ENCODE measurements at places on chromosomes 1 and 21. TPM values are rescaled to one million over a fixed set of nuclear protein-coding genes. Genes with fewer than 3 reads are reported as not detected.

- DNase-seq: no peak
Measured at GRCh38 chr1:198699167-198700015, 60.6 kb downstream of the PTPRC start.

- no peak for DNase-seq
Measured at GRCh38 chr1:5274527-5274926, 620.1 kb downstream of the AJAP1 start.

DNA sequence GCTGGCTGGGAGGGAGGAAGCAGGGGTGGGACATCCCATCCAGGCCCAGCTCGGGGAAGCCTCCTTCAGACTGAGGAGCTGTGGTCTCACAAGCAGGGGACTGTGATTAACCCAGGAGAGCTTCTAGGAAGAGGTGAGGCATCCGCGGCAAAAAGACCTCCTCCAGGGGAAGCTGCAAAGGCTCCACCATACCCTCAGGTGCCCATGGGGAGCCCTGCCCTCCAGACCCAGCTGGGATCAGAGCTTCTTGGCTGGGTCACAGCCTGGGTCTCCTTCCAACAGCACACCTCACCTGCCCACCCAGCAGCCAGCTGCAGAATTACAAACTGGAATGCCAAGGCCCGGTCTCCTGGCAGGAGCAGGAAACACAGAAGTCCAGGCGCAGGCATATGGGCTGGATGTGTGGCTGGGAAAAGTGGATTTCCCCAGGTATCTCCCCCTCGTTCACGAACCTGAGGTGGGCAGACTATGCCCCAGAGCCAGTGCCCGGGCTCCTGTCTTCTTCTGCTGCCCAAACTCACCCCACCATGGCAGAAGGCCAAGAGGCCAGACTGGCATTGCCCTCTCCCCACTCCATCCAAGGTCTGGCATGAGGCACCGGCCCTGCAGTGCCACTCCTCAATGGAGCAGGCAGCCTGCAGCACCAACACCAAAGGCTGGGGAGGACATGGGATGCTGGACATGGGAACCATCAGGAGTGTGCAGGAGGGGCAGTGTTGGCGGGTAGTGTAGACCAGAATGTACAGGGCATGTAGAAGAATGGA is 15.4 kb upstream of the ARF1 start:
- no peak for DNase-seq

DNA sequence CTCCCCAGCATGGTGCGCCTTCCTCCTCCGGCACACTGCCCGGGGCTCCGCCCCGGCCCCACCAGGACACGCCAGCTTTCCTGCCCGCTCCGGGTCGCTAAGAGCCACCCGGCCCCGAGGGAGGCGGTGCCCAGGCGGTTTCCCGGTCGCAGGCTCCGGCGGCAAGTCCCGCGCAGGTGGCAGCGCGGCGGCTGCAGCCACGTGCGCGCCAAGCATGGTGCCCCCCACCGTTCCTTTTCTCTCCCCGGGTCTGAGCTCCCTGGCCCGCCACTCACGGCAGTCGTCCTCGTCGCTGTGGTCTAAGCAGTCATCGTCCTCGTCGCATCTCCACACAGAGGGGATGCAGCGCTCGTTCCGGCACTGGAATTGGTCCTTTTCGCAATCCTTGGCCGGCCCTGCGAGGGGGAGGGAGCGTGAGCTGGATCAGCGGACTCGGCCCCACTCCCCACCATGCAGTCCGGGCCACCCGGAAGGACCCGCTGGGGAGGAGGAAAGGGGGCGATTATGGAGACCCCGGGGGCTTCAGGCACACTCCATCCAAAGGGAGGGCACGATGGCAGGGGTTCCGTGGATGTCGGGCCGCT is 1.2 kb downstream of the LRP8 start:
- DNase-seq: no peak

GRCh38 chr1:56715156-56715555 is 70.0 kb downstream of the PRKAA2 start:
- no peak for DNase-seq

DNA sequence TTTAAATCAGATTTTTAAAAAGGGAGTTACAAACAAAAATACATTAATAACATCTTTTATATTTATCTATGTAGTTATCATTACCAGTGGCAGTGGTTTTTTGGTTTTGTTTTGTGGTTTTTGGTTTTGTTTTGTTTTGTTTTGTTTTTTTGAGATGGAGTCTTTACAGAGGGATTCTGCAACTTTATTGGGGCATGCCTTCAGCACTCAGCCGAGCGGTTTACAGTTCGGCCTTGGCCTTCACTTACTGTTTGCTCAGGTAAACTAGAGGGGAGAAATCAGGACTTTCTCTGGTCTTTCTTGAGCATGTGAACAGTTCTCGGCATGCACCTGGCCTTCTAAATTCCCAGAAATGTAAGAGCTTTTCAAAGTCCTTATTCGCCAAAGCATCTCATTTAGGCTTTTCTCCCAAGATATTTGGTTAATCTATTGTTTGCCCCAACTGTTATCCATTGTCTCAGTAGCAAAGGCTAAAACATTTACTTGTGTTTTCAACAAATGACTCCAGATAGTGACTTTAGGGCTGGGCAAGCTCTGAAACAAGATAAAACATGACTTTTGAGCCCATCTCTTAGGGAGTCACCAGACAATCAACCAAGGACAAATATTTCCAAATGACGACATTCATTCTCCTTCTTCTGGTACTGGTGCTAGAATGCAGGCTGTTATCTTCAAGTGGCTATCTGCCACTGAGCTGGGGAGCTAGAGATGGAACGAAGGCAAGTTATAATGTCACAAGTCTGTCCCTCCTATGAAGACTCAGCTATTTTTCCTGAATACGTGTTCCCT is 48.4 kb upstream of the ADORA3 start:
- no peak for DNase-seq

GRCh38 chr1:224770336-224770693 is 154.2 kb downstream of the CNIH3 start:
- no peak for DNase-seq

DNA sequence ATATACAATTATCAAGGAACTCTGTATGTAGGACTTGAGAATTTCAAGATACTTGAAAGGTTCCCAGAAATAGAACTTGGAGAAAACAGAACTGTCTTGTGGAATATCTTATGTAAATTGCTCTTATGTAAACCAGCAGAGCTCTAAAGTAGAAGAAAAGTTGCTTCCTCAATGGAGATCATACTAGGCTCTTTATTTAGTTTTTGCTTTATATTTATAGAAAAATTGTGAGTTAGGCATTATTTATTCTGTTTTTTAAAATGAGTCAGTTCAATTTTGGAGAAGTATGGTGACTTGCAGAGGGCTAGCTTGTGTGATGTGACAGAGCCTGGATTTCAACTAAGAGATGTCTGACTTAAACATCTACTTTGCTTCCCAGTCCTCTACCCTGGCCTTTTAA is 40.4 kb downstream of the ATP6V1G3 start:
- DNase-seq: no peak

- no peak for DNase-seq
Measured at GRCh38 chr1:23428136-23428905, 3.8 kb upstream of the TCEA3 start.

DNA sequence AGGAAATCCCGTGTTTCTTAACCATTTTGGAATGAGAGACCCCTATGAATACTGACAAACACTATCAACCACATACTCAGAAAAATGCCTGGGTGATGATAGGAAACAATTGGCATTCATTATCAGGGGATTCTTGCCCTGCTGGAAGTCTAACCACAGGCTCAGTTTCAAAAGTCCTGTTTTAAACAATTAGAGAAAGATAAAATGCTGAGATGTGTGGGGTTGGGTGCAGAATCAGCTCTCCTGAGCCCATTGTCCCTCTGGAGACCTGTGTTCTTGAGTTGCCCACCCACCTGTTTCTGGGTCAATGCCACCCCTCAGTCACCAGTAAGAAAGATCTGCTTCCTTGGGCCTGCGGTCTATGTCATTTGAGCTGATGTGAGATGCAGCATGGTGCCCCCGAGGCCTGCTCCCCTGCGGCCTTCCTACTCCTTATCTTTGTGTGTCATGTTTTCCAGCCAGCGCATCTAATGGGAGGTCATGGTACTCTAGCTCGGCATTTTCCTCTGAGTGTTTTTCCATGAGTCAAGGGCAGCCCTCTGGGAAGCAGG is 130.3 kb upstream of the PLXNA2 start:
- no peak for DNase-seq

DNA sequence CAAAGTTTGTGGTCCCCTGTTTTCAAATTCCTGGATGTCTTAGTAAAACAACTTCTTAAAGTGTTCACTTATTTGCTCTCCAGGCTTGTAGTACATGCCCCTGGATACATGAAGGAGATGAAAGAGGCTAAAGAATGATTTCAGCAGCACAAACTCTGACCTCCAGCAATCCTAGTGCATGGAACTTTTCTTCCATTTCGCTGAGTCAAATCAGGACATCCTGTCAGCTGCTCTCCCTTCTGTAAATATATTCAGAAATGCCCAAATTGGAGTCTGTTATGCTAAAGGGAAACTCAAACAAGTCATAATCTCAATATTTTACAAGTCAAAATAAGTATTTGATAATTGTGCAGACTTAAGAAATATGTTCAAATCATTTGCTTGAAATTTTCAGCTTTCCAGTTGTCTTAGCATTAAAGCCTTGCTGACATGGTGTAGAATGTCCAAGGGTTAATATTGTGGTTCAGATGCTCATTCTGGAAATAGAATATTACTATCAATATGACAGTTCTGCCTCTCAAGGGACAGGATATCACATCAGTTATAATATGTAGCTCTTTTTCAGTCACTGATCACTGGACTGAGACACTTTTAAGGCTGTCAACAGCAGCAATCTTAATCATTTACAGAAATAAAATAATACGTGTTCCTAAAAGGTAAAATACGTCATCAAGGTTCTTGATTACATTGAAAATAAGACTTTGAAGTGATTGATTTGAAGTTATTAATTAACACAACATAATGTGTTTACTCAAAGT is 1157.3 kb downstream of the PLA2G4A start:
- no peak for DNase-seq

DNA sequence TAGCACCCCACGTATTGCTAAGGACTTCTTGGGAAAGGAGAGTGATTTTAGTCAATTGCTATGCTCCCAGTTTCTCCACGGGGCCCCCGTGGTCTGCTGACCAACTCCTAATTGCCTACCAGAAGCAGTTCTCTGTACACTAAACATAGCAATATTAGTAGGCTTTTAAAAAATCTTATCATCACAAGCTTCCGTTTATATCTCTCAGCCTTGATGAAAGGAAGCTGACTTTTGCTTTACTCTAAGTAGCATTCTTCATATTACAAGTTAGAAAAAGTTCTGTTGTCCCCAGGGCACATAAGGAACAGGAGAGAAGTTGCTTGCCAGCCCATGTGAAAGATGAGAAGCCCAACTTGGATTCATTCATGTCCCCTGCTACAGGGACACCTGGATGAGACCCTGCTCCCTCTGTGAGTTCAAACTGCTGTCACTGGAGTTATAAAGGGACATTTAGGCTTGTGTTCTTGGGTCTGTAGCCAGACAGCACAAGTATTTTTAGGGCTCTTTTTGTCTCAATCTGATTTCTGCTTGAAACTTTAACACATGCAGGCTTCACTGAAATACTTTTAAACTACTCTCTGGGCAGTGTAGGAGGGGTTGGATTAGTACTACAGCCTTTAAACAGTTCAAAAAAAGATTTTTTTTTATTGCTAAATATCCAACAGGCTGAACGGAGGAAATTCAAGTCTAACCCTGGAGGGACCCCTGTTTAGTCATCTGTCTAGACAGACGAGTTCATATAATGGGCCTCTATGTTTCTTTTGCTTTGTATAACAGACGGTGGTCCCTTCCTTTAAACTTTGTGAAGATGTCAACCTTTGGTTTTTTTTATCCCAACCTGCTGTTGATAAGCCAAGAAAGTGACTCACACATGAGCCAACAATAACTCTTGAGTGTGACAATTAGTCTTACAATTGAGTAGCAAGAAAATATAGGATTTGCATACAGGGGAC is 29.5 kb downstream of the TGFB2 start:
- no peak for DNase-seq

GRCh38 chr1:89804642-89805237 is 16.1 kb upstream of the LRRC8D start:
- peak; percentile 93 for DNase-seq

DNA sequence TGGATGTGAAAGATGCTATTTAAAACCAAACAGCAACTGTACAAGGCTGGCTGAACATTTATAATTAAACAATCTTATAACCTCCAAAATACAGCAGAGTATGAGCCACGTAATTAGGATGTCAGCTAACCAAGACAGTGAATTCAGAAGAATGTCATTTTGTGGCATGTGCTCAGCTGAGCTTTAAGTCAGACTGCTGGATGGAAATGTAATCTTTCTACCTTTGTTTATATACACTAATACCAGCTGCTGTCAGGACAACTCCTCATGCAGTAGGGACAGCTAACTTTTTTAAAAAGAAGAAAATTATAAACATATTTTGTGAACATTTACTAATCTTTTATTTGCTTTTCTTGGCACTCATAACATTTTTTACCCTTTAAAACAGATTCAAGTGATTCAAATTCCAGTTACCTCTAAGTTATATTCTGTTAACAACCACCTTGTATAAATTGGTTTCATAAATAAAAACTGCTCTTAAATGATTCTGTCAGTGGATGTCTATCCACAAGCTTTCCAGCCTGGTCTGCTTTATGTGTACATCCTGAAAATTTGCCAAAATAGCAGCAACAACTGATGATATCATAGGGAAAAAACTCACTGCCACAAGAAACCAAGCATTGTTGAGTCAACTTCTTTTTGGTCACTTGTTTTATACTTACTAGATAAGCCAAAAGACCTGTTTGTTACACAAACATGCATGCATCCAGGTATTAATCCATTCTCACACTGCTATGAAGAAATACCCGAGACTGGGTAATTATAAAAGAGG is 36.1 kb downstream of the DPH5 start:
- no peak for DNase-seq

Gene LIPI
- total RNA-seq: not detected

Gene S100A7A
- total RNA-seq: not detected

Gene GUCA2B
- total RNA-seq: not detected

Gene AMY2A
- not detected for total RNA-seq

Gene TMEM201
- 19.0 TPM for total RNA-seq

Gene NBPF6
- not detected for total RNA-seq

Gene TMCO4
- 9.3 TPM for total RNA-seq

Gene ECE1
- 55.8 TPM for total RNA-seq

Gene TMEM35B
- 8.5 TPM for total RNA-seq

Gene SELL
- 4.0 TPM for total RNA-seq

Gene ANKRD34A
- total RNA-seq: 2.9 TPM
